ENCODE measurements at places on chromosomes 5 and 9. TPM values are rescaled to one million over a fixed set of nuclear protein-coding genes. Genes with fewer than 3 reads are reported as not detected.

DNA sequence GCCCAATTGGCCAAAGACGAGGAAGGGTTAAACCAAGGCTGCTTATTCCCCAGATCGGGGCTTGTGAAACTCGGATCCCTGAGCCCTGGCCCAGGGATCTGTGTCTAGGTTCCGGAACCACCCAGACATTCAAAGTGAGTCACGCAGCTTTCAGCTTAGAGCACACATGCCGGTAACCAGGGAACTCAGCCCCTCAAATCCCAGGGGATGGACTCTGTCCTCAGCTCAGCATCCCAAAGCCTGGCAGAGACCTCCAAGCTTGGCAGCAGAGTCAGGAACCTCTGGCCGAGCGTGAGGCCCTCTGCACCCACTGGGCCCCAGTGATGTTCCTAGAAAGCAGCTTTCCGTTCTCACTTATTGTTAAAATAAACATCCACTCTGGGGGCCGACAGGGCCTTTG is 5.1 kb downstream of the PNPLA7 start:
- no peak for DNase-seq

DNA sequence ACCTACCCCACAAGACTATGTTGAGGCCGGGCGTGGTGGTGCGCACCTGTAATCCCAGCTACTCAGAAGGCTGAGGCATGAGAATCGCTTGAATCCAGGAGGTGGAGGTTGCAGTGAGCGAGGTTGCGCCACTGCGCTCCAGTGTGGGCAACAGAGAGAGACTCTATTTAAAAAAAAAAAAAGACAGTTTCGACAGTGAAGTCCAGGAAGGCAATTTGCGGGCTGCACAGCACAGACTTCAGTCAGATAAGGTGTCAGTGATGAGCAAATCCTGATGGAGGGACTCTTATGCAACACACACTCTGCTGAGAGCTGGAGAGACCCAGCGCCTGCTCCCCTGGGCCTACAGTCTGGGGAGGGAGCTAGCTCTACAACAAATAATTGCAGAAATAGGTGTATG is 14.2 kb downstream of the CCNJL start:
- DNase-seq: no peak

- no peak for DNase-seq
Observed at GRCh38 chr5:87877023-87877422, 391.6 kb downstream of the TMEM161B start.

GRCh38 chr9:123268199-123268464 is 254 bp downstream of the STRBP start:
- DNase-seq: no peak

- no peak for DNase-seq
Observed at GRCh38 chr5:151100681-151101080, 19.8 kb upstream of the TNIP1 start.

- no peak for DNase-seq
Observed at GRCh38 chr5:162496100-162496808, 428.7 kb downstream of the GABRG2 start.

DNA sequence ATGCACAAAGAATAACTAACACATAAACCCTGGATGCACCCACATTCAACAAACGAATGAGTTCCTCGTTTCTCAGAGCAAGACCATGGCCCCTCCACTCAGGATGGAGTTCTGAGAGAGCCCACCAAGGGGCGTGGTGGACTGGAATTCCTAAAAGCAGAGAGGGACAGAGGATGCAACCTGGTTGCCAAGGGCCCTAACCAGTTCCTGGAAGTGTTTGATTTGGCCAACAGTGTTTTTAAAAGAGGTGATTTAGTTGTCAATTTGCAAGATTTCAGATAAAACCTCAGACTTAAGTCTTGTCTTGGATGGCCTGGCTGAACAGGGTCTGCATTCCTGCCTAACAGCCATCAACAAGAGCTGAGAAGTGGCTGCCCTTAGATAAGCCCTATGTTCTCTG is 34.4 kb downstream of the GLRA1 start:
- DNase-seq: no peak

The AK8 gene
- total RNA-seq: not detected

The IL4 gene
- total RNA-seq: not detected

The SPINK7 gene
- total RNA-seq: not detected

The FCN1 gene
- 1.8 TPM for total RNA-seq

Measured in T-cell (primary cell).